Urinary bladder (tissue), 4 donors: ENCODE measurements at places on chromosomes 5 and 9. TPM values are rescaled to one million over a fixed set of nuclear protein-coding genes. Genes with fewer than 3 reads are reported as not detected.

- DNase-seq: no peak
These were observed 13.7 kb upstream of the CARTPT start for GRCh38 chr5:71705421-71705820.

DNA sequence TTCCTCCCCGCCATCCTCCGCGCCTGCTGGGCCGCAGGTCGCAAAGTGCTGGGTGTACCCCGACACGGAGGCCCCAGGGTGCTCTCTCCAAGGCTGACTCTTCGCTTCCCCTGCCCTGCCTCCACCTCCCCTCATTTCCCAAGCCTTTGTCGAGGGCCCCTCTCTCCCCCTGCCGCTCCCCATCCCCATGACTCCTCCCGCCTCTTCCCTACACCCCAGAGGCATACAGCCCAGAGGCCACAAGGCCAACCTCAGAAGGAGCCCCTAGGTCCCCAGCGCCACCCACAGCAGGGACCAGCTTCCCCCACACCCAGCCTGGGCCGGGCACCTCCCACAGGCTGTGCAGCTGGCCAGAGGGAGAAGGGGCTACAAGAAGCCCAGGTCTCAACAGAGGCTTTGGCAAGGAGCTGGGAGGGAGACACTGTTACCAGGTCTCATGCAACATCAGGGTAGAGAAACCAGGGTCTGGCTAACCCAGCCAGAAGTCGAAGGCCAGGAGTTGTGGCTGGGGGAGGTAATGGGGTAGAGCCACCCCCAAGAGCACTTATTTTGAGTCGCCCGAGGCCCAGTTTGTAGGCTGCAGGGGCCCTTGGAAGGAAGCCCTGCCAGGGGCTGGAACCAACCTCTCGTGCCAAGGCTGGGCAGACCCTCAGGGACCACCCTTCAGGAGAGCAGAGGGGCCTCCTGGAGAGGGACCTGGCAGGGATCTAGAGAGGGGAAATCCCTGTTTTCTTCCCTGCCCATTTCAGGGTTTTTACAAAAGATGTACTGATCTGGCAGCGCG lies 24.5 kb upstream of the SARDH start:
- no peak for DNase-seq

DNA sequence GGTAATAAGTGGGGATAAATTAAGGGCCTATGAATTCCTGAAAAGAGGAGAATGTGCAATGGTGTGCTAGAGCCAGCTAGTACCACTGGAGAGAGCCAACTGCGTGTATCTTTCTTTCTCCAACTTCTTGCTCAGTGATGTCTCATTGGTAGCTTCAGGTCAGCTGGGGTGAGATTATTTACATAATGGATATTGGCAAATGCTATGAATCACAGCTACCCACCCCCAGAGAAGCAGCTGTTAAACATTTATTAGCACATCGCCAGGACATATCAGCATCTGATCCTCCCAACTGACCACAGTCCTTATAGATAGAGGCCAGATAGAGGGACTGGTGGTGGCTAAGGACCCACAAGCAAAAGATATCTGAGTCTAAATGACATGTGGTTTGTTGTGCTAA lies 421.3 kb downstream of the ACTL7B start:
- DNase-seq: no peak

DNA sequence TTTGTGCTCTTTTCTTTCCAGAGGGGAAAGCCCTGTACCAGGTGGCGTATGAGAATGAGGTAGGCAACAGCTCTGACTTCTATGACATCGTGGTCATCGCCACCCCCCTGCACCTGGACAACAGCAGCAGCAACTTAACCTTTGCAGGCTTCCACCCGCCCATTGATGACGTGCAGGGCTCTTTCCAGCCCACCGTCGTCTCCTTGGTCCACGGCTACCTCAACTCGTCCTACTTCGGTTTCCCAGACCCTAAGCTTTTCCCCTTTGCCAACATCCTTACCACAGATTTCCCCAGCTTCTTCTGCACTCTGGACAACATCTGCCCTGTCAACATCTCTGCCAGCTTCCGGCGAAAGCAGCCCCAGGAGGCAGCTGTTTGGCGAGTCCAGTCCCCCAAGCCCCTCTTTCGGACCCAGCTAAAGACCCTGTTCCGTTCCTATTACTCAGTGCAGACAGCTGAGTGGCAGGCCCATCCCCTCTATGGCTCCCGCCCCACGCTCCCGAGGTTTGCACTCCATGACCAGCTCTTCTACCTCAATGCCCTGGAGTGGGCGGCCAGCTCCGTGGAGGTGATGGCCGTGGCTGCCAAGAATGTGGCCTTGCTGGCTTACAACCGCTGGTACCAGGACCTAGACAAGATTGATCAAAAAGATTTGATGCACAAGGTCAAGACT lies 10.3 kb downstream of the PCYOX1L start:
- DNase-seq: no peak

- DNase-seq: no peak
These were observed 369.0 kb downstream of the SPOCK1 start for GRCh38 chr5:137129886-137130680.

GRCh38 chr5:71738662-71739361 lies 19.7 kb downstream of the CARTPT start:
- no peak for DNase-seq

GRCh38 chr5:168833936-168834335 lies 254.8 kb upstream of the PANK3 start:
- no peak for DNase-seq

DNA sequence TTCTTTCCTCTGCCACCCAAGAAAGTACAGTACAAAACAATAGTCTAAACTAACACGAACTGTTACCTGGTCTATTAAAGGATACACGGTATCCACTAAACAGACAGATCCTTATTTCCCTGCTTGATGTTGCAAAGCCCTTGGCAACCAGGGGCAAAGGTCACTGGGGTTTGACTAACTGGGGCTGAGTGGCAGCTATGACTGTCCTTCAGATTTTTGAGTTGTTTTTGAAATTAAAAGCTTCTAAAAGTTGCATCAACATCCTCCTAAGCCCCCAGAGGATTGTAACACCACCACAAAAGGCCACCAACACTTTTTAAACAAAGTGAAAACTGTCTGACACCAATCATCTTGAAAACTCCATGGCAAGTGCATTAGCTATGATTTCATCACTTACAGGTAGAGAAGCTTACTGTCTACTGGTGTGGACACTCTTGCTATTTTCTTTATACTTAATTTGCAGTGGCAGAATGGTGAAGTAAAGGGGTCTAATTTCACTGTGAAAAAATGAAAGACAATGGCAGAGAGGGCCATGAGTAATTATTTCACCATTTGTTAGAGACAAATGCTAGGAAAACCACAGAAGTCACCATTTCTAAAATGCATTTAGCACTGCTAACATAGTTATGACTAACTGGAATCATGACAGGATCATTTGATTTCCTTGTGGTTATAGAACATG lies 292.4 kb downstream of the EFNA5 start:
- DNase-seq: no peak

DNA sequence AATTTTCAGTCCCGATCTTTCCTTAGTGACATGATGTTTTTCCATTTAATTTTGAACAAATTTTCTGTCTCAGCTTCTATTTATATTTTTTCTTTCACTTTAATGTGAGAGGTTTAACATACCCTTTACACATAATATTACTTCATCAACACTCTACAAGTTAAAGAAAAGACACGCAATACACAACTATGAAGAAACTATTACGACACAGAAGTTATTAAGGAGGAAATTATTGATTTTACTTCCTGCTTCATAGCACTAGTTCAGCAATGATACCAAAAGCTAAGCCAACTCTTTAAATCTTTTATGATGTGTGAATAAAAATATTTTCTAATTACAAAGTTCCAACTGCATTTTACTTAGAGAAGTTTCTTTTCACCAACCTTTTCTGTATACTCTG lies 432.3 kb upstream of the DAB2 start:
- no peak for DNase-seq

GRCh38 chr9:95756986-95757385 lies 118.5 kb upstream of the ERCC6L2 start:
- DNase-seq: no peak

GRCh38 chr5:150155258-150156026 lies at the start of gene PDGFRB:
Gene PDGFRB (minus strand): TSS chr5:150155845. CDS start chr5:150137047, 18,798 bp downstream.
- peak; percentile 79 for DNase-seq

DNA sequence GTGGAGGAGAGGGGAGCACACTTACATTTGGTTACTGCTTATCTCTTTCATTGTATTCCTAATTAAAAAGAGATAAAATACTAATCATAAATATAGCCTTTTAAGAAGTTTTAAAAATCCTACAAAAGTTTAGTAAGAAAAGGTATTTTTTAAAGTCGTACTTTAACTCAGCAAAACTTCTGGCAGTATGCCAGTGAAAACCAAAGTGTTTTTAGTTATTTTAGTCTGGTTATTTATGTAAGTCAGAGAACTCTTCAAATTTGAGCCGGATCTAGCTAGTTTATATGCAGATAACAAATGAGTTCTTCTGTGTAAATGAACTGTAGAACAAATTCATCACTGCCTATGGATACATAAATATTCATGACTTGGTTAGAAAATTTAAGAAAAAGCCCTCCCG lies 36.5 kb upstream of the ANKDD1B start:
- no peak for DNase-seq

DNA sequence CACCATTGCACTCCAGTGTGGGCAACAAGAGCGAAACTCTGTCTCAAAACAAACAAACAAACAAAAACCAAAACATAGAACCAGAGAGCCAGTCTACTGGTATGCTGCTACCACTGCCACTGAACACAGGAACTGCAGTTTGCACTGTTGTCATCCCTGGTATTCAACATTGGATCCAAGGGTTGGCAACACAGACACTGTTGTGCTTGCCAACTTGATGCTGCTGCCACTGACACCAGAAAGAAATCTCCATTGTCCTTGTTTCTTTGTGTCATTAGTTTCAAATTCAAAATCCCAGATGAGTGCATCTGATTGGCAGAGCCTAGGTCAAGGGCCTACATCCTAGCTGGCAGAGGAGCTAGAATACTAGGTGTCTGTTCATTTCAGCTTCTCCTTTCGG lies 16.2 kb downstream of the HINT1 start:
- no peak for DNase-seq

GRCh38 chr9:76001459-76001858 lies 111.0 kb downstream of the PCSK5 start:
- no peak for DNase-seq

DNA sequence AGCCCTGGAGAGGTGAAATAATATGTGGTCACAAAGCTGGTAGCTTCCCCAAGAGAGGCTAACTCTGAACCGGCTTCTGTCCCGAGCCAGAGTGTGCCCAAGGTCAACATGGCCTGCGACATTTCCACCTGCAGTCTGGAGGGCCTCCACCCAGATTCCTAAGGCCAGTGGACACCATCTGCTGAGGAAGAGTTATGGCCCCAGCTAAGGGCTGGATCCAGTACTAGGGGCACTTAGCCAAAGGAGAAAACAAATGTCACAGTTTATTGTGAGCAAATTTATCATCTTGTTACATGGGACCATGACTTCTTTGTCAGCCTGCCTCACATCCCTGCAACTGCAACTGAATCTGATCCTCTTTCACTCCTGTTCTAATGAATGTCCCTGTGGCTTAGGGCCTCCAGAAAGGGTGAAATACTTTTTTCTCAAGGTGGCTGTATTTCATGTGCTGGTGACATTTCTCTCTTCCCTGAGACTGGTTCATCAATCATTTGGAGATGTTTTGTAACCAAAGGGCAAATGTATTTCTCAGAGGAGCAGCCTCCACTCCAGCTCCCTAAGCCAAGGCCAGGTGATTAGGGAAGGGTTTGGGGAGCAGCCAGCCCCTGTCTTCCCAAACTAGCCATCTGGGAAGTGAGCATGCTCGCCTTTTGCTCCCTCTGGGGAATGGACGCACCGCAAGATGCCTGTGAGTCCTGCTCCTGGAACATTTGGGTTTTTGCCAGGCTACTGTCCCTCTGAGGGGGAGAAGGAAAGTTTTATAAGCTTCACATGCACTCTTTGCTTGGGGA lies 148.3 kb downstream of the CMYA5 start:
- no peak for DNase-seq

The CFAP90 gene
- polyA plus RNA-seq: 0.37 TPM

The ZNF366 gene
- 3.3 TPM for polyA plus RNA-seq

The SLC25A48 gene
- 0.04 TPM for polyA plus RNA-seq

The HTR4 gene
- polyA plus RNA-seq: 0.06 TPM

The LAMC3 gene
- polyA plus RNA-seq: 37.1 TPM

The PLAC8L1 gene
- polyA plus RNA-seq: 0.27 TPM

The MAST4 gene
- 12.9 TPM for polyA plus RNA-seq

The BNC2 gene
- 10.7 TPM for polyA plus RNA-seq
